Hindlimb muscle (tissue), 1 donor: ENCODE measurements at places on chromosomes 1 and 21.

- no peak for DNase-seq
Measured at GRCh38 chr1:48203287-48203900, 19.1 kb upstream of the SLC5A9 start.

GRCh38 chr21:34684174-34684876, 15.5 kb downstream of the CLIC6 start:
- DNase-seq: no peak

GRCh38 chr21:15667819-15668218, 62.0 kb upstream of the USP25 start:
- DNase-seq: no peak

GRCh38 chr1:11397151-11397901, 81.6 kb upstream of the DISP3 start:
- no peak for DNase-seq

- DNase-seq: no peak
Measured at GRCh38 chr1:204131978-204132377, 19.9 kb downstream of the ETNK2 start.

DNA sequence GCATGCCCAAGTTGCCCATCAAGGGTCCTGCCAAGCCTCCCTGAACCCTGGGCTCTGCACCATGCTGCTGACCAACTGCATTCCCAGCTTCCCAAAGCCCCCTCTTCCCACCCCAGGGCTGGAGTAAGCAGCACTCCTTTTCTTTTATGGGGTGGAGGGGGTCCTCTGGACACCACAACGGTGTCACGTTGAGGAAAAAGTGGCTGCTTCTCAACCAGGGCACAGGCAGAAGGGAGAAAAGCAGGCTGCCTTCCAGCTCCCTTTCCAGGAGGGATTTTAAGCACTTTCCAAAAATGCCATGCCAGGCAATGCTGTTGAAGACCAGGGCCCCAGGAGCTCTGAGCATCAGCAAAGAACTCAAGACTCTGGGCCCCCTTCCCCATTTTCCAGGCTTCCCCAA, 691 bp downstream of the RIMS3 start:
- no peak for DNase-seq

GRCh38 chr1:87842156-87842555, 513.5 kb downstream of the LMO4 start:
- DNase-seq: no peak

DNA sequence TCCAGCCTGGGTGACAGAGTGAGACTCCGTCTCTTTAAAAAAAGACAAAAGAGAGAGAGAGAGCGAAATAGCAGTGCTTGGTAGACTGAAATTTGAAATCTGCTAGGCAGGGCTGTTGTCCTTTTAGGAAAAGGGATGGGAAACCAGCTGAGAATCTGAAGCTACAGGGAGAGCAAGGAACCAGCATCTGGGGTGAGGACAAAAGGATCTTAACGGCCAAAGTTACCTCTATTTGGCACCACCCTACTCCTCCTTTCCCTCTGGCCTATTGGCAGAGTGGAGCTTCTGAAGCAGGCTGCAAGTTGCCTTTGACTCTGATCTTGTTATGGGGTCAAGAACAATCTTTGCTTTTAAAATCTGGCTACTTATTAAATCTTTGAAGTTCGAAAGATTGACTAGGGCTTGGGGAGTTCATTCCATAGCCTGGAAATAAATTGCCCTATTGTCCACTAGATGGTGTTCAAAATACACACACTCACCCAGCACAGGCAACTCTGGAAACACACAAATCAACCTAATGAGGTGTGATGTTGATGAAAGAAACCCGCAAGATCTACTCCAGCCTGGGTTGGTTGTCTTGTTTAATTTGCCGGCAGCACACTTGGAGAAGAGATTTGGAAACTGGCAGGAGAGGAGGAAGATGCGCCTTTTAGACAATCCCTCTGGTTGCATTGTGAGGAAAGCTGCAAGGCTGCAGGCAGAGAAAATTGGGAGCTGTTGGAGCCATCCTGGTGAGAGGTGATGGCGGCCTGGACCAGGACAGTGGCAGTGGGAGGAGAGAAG, 16.5 kb upstream of the PARP1 start:
- DNase-seq: no peak

DNA sequence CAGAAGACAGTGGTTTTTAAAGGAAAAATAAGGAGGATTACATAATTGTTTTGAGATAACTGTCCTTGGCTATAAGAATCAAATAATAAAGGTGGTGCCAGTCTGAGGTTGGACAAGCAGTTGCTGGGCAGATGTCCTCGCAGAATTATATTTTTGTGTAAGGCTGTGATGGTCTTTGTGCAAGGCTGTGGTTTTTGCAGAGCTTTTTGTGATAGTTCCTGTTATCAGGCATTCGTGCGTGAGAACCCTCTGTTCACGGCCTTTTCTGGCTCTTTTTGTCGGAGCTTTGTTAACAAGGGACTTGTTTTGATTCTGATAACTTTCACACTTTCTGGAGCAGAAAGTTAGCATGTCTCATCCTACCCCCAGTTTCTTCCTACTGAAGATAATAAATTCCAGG, 33.4 kb downstream of the SH3BP5L start:
- DNase-seq: no peak
